ENCODE measurements at places on chromosomes 1 and 21.

- DNase-seq, result peak; percentile 73
Observed at GRCh38 chr1:12229835-12230548, at the start of gene VPS13D. TSS of gene VPS13D (plus strand) at chr1:12230030. CDS start at chr1:12234267, 4,237 bp downstream.

DNA sequence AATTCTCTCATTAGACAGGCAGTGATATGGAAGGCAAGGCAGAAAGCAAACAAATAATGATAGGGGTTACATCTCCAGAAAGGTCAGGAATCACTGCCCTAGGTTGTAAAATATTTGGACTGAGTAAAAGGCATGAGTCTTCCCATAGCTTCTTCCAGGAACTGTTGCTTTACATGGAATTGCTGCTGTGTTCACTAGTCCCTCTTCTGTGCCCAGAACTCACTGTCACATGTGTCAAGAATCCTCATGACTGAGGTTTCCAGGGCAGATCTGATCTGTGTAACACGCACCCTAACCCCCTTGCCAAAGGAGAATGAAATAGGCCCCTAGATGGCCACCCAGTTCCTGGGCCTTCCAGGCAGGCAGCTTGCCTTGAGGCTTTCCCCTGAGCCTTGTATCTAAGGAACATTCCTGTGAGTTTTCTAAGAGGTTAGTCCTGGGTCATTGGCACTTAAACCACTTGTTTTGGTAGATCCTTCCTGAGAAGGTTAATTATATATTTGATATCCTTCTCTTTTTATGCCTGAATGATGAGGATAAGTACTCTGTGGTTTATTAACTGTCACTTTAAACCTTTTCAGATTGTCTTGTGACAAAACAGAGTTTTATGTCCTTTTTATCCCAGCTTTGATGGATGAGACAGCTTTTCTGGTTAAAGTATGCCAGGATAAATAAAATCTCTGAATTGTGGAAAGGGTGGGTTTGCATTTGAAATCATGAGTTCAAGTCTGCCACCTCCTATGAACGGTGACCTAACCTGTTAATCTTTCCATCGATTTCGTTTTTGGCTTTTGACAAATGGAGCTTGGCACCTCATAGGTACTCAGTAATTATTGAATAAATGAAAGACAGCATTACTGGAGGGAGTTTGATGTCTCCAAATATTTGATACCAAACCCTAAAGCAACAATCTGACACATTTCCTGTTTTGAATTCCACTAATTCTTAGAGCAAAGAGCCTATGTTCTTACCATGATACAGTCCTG lies 163.3 kb downstream of the DHRS3 start:
- no peak for DNase-seq

DNA sequence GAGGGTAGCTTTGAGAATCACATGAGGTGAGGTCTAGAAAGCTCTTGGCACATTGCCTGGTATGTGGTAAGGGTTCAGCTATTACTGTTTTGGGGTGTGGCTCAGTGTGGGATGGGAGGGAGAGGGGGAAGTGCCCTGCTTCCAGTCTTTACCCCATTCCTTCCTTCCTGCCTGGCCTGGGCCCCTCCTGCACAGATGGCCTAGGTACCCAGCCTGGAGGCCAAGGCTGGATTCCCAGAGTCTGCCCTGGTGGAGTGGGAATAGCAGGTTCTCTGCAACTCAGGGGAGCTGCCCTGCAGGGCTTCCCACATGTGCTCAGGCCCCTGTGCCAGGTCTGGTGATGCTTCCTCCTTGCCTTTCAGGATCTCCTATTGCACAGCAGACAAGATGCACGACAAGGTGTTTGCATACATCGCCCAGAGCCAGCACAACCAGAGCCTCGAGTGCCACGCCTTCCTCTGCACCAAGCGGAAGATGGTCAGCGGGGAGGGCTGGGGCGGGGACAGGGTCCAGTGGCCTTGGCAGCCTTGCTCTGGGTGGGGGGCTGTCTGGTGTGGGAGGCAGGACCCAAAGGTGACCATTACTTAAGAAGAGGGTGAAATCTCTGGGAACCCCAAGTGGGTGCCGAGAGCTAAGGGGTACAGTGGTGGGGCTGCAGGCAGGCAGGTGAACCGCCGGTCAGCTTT lies 13.5 kb downstream of the LDLRAP1 start:
- no peak for DNase-seq

GRCh38 chr1:59532102-59532501 lies 235.2 kb downstream of the FGGY start:
- no peak for DNase-seq

DNA sequence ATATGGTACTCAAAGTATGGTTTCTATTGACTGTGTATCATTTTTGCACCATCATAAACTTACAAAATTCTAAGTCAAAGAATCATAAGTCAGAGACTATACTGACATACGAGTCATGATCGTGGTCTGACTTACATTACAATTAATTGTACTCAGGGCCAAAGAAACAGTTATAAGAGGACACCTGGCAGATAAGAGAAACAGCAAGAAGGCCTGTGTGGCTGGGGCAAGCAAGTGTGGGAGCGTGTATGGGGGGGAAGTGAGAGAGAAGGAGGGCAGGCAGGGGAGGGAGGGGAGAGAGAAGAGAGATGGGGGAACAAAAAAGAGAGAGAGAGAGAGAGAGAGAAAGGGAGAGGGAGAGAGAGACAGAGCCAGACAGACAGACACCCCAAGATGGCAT lies 70.9 kb downstream of the RERE start:
- DNase-seq, result no peak

- no peak for DNase-seq
Observed at GRCh38 chr1:235225299-235225698, 64.2 kb upstream of the RBM34 start.

DNA sequence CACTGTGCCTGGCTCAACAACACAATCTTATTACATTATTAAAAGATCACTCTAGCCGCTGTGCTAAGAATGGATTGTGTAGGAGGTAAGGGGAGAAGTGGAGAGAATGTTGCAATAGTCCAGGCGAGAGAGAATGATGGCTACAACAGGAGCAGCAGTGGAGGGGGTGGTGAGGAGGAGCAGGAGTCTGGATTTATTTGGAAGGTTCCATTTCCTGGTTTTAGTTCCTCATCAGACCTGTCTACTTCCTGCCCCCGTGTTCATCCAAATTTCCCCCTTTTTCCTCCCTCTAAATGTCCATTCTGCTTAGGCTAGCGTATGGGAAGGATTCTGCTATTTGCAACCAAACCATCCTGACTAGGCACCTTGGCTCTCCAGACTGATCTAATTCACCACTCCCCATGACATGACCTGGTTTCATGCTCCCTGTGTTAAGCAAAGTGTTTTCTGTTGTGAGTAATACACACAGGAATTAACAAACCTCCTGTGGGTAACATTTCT lies 35.1 kb upstream of the EYA3 start:
- DNase-seq, result no peak

- DNase-seq, result no peak
Observed at GRCh38 chr1:87314091-87314490, 14.6 kb upstream of the LMO4 start.

DNA sequence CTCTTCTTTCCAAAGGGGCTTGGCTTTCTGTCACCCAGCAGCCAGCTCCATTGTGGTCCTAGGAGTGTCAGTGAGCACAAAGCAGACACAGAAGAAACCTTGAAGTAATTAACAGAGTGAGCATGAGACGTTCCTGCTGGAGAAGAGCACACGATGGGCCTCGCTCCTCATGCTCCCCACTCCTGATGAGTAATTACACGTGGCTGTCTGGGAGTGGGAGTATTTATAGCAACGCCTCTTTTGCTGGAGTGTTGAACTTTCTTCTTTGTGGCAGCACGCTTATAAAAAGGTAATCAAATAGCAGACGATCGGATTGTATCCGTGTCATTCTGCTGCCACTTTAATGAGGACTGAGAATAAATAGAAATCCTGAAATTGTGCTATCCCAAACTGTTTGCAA lies 185.8 kb downstream of the CAMTA1 start:
- no peak for DNase-seq
